NCI-H510A treated with DMSO at 0.1 percent for 48 hours (cell line): ENCODE measurements at places on chromosomes 2 and 18.
A peak's percentile ranks its signal among the peaks of the same experiment; 100 is the strongest.

DNA sequence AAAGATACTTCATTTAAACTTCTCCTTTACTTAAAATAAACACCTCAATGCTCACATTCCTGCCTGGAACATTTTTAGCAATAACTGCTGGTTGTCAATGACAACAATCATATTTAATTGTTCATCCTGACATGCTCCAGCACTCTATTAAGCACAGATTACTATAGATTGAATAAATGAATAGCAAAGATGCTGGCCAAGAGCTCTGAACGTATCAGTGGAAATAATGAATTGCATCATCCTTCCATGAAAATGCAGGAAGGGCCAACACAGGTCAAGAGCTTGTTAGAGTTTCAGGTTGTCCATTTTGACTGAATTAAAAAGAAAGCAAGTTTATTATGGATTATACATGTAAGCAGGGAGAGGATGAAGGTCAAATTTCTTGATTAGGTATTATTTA, 994.0 kb downstream of the TSN start:
- DNase-seq = no peak

GRCh38 chr2:14535156-14535555, 97.4 kb upstream of the LRATD1 start:
- no peak for DNase-seq

DNA sequence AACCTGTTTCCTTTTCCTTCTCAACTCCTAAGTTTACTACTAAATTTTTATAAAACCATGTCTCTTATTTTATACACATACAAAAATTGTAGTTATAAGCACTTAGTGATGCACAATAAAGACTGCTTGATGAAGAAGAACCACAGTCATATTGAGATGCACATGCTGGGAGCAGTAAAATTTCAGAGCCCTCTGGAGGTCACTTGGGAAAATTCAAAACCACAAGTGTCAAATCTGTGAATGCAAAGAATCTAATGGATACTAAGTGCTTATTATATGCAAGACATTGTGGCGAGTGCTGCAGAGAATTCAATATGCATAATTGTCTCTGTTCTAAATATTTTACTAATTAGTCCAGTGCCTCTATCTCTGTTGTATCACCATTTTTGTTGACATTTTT, 180.5 kb downstream of the VWC2L start:
- DNase-seq = no peak

DNA sequence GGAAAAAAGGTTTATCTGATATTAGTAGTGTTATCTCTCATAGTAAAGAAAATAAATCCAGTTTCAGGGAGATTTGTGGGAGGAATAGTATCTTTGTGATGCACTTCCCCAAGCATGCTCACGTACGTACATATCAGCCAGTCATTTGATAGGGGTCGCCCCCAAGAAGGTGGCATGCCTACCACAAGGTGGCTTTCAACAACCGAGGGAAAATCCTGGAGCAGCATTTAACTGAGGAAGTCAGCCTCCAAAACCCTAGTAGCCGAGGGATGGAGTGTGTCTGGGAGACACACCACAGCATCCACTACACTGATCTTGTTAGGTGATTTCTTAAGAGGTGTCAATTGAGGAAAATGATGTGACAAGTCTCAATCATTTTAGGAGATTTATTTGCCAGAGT, 623.9 kb downstream of the NYAP2 start:
- DNase-seq = no peak

DNA sequence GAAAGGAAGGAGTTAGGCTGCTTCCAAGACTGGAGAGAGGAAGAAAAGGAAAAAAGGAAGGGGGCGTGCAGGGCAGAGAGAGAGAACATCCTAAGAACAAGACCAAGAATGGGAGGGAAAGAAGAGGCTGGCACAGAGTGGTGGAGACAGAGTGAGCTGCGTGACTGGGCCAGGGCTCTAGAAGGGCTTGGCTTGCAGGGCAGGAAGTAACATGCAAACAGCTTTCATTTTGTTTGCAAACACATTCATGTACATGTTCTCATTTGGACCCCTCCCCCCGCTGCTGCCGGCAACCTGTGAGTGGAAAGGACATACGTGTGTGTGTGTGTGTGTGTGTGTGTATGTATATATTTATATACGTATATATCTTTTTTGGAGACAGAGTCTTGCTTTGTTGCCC, 46.8 kb upstream of the DNMT3A start:
- DNase-seq = no peak

DNA sequence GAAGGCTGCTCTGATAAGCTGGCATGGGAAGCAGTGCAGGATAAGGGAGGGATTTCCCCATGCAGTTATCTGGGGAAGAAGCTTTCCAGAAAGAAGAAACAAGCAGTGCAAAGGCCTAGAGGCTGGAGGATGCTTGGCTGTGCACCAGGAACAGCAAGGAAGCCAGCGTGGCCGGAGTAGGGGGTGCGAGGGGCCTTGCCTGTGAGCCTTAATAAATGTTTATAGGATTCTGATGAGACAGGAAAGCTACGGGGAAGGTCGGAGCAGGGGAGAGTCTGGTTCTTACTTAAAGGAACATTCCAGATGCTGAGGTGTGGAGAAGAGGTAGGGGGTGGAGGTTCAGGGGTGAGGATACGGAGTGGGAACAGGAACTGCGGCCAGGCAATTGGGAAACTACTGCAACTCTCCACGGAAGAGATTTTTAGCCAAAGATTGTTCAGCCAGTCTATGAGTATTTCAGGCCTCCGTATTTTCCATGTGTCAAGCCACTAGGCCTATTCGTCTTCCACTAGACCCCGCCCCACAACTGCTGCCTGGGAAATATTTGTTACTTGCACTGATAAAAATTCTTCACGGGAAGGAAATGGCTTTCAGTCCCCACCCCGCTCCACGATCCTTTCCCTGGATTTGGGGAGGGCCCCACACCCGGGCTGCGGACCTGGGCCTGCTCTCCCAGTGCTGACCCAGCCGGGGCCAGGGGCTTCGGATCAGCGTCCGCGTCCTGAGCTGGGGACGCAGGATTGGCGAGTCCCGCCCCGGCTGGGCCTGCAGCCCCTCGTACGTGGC, 516 bp downstream of the EIF2AK2 start:
- DNase-seq = peak; percentile 31

- DNase-seq = no peak
These were observed 188.2 kb downstream of the PRKCE start for GRCh38 chr2:45839508-45840251.

GRCh38 chr2:41992671-41993434, 55.0 kb upstream of the PKDCC start:
- no peak for DNase-seq

DNA sequence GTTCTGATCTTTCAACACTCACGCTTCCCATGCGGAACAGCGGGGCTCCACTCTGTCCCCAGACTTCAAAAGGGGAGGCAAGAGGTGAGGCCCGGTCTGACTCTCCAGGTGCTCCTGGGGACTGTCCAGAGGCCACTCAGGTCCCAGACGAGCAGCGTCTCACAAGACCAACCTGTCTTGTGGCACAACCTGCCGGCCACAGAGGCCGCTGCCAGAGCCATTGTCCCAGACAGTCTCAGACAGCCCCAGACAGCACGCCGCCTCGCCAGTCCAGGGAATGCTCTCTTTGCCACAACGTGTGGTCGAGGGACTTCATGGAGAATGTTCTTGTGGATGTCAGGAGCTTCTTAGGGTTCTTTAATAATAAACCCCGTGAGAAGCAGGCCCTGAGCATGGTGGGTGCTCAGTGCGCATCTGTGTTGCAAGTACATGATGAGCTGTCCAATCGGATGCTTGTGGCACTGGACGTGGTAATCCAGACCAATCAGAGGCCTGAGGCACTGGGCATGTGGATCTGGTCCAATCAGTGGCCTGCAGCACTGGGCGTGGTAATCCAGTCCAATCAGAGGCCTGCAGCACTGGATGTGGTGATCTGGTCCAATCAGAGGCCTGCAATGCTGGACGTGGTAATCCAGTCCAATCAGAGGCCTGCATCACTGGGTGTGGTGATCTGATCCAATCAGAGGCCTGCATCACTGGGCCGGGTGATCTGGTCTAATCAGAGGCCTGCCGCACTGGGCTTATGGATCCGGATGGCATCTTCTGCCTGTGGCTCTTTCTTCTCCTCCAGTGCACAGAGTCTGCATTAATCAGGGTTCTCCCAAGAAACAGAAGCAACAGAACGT, 76.4 kb downstream of the TMEM18 start:
- no peak for DNase-seq

GRCh38 chr18:71643822-71644221, 900.3 kb downstream of the CBLN2 start:
- no peak for DNase-seq

GRCh38 chr18:64207820-64208219, 58.9 kb upstream of the LINC00305 start:
- DNase-seq = no peak

DNA sequence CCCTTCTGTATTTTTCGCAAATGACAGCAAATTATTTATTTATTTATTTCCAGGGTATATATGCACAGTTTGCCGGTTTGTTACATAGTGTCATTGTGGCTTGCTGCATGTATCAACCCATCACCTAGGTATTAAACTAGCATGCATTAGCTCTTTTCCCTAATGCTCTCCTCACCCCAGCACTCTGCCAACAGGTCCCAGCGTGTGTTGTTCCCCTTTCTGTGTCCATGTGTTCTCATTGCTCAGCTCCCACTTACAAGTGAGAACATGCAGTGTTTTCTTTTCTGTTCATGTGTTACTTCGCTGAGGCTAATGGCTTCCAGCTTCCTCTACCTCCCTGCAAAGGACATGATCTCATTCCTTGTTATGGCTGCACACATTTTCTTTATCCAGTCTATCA, 592.3 kb downstream of the TRIB2 start:
- DNase-seq = no peak

GRCh38 chr2:99891428-99891780, 251.0 kb downstream of the AFF3 start:
- DNase-seq = no peak

- DNase-seq = no peak
These were observed 187.6 kb upstream of the SPRED2 start for GRCh38 chr2:65620026-65620425.

- DNase-seq = peak; percentile 56
These were observed 87.8 kb downstream of the PDE11A start for GRCh38 chr2:177984749-177985148.

GRCh38 chr2:25029183-25029554, 12.7 kb upstream of the EFR3B start:
- peak; percentile 95 for DNase-seq

- no peak for DNase-seq
These were observed 273 bp upstream of the NXPH2 start for GRCh38 chr2:138780446-138780880.

DNA sequence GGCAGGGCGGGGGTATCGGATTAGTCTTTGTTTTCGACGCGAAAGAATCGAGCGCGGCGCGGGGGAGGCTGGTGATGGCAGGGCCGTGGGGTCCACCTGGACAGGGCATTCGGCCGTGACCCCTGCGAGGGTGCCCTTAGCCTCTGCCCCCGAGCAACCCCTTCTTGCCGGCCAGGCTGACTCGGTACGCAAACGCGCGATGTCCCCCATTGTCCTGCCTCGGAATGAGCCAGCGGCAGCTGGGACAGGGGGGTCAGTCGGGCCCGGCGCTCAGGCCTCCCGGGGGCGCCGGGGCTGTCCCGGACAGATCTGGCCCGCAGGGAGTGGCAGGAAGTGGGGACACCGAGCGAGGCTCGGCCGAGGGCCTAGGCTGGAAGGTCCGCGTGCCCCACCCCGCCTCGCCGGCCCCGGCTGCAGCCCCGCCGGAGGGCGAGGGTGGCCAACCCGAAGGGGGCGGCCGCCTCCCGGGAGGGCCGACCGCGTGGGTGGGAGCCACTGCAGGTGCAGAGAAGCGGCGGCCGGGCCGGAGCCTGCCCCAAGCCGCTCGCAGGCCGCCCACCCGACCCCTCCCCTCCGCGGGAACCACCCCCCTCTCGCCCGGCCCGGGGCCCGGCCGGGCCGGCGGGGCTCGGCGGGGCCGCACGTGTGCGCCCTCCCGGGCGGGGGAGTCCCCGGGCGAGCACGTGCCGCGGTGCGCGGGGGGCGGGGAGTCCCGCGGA, at the start of gene TET3:
TET3 (plus strand) TSS at position 708 of the 719 bp plus-strand sequence. CDS start 1,494 bp downstream, outside the sequence.
- DNase-seq = no peak

DNA sequence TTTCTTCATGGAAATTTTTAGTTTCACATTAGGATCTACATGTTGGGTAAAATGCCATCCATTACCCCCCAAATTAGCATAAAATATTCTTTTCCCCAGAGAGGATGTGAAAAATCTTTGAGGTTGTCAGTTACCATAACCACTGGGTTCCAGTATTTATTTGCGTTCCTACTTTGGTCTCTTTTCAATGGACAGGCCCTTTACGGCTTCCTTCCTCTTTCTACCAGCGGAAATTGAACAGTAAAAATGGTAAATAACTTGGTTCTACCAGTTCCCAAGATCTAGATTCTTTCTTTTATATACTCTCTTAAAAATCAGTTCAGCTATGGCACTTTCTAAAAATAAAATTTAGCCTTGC, 169.2 kb upstream of the APCDD1 start:
- DNase-seq = no peak

DNA sequence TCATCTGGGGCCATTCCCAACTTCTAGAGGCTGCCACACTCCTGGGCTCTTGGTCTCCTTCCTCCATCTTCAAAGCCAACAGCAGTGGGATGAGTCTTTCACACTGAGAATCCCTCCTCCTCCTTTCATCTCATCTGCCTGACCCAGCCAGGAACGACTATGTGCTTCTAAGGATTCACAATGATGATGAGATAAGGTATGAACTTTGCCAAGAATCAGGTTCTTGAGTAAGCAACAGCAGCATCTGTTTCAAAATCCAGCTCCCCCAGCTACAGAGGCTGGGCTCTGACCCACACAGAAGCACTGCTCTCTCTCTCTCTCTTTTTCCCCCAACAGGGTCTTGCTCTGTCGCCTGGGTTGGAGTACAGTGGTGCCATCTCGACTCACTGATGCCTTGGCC, 46.4 kb downstream of the TIMM21 start:
- DNase-seq = no peak

GRCh38 chr2:147450661-147451510, 393.9 kb upstream of the ACVR2A start:
- no peak for DNase-seq

DNA sequence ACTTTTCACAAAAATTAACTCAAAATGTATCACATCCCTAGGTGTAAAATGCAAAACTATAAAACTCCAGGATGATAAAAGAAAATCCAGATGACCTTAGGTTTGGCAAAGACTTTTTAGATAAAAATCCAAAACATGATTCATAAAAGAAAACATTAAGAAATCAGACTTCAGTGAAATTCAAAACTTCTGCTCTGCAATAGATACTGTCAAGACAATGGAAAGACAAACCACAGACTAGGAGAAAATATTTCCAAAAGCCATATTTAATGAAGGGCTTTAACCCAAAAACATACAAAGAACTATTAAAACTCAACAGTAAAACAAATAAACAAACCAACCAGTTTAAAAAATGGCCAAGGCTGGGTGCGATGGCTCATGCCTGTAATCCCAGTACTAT, 173.6 kb upstream of the SPOPL start:
- DNase-seq = no peak
